ENCODE measurements at places on chromosomes 5 and 9.

DNA sequence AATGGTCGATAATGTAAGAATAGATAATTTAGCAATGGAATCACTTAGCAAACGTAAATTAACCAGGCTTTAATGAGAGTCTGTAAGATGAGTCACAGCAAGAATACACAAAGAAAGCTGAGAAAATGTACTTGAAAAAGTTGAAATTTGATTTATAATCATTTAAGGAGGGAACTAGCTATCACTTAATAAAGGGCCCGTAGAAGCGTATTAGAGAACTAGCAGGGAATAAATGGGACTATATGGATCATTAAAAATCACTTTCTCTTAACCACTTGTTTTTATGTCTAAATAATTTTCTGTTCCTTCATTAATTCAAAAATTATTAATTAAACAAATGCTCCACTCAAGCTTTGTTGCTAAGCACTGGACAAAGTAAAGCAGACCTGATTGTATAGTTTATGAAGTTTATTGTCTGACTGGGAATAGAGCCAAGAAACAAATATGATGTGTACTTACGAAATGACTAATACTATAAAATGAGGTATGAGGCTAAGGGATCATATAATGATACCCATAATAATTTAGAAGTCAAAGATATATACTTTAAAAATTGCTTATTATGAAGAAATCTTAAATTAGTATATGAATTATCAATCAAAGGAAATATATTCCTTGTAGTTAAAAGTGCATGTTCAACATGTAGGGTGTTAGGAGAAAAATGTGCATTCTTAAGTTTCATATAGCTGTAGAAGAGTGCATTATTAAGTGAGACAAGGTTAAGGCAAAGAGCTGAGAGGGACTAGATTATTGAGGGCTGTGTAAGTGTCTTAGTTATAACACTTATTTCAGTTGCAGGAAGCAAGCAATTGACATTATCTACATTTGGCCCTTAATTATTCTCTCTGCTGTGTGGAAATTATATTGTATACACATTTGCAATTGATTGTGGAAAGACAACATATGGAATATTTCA, 196.8 kb downstream of the PRDM9 start:
- DNase-seq, result no peak

DNA sequence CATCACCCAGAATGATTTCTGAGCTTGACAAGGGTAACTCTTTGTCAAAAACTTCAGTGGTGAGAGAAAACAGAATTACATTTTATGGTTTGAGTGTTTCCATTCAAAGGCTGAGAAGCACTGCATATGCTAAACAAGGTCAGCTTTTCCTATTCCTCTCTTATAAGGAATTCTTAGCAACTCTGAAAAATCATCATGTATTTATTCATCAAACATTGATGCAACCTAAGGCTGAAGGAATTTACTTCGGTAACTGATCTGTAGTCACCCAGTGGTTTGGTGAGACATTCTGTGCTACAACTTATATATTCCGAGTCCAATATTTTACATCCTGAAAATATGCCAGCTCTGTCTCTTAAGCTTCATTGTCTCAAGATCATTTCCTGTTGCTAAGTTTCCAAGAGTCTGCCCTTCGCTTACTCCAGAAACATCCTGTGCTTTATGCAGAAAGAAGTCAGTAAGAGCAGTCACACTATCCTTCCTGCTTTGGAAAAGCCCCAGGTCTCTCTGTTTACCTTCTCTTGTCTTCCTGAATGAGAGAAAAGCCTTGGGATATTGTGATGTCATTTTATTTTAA, 176.6 kb upstream of the TBCA start:
- no peak for DNase-seq

DNA sequence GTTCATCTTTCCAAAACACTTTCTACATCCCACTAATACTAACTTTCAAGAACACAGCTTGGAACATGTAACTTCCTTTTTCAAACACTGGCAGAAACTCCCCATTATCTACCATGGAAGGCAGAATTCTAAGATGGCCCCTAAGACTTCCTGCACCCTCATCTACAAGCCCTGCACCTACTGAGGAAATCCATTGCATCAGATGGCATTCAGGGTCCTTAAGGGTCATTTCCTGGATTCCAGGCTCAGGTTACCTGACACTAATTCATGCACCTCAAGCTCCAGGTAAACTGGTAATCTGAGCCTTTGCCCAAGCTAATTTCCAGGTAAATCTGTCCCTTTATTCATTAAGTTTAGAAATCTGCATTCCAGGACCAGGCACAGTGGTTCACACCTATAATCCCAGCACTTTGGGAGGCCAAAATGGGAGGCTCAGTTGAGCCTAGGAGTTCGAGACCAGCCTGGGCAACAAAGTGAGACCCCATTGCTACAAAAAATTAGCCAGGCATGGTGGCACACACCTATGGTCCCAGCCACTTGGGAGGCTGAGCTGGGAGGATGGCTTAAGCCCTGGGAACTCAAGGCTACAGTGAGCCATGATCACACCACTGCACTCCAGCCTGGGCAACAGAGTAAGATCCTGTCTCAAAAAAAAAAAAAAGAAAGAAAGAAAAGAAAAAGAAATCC, 91.6 kb downstream of the NFIB start:
- no peak for DNase-seq

- DNase-seq, result no peak
Observed at GRCh38 chr5:110900829-110901228, 162.0 kb downstream of the SLC25A46 start.

DNA sequence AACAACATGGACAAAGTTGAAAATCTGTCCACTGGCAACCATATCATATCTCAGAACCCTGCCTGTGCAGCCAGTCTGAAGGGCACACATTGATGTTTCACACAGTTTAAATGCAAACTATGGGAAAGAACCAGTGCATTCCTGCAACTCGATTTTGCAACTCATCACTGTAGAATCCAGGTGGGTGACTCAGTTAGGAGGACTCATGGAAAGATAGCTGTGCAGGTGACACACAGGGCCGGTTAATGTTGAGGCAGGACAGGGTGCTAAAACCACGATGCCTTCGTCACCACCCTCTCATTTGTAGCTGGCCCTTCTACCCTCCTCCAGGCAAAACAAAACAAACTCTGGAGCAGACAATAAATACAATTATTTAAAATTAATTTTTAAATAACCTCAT, 62.8 kb downstream of the TLE1 start:
- no peak for DNase-seq

DNA sequence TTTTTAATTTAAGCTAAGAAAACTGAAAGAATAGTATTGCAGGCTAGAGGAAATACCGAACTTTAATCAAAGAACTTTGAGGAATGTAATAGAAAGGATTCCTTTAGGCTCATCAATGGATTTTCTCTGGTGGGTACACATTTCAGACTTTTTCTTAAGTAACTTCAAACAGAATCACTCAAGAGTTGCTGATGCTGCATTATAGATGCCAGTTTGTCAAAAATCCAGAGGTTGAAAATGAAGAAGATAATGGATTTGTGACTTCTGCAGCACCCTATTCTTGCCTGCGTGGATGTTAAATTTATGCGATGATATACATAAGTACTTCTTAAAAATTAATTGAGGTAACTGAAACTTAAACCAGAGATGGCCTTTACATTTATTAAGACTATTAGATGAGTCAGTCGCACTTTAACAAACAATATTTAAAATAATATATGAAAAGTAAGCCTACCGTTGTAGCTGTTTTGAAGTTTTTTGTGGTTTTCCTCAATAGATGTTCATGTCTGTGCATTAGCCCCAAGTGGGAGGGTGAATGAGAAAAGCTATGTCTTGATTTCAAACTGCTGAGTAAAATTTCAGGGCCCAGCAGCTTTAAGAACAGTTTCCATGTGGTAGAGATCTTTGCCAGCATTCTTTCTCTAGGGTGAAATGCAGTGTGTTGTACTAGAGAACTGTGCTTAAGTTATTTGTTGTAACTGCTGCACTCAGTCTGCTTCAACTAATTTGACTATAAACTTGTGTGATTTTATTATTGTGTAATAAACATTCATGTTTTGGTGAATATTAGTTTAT, at the start of gene OGN:
Gene OGN, minus strand, starts transcription at position 537 of the 795 bp plus-strand sequence. CDS start 1,171 bp downstream, outside the sequence.
- DNase-seq, result no peak

DNA sequence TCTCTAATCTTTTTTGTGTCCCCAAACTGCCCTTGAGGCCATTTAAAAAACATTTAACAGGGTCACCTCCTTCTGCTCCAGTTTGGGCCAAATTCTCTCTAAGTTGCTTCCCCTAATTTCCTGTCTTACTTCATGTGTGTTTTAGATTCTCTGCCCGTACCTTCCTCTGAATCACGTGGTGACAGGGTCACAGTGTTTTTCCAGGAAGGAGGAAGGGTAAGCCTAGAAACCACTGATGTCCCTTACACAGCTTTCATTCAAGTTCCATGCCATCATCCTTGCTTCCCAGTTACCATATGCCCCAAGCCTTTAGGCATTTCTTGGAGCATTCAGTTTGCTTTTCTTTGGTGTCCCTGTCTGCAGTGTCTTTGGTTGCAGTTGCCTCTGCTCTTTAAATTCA, 42.4 kb upstream of the MACIR start:
- DNase-seq, result no peak

- DNase-seq, result no peak
Observed at GRCh38 chr5:95633671-95634070, 12.9 kb upstream of the RFESD start.

GRCh38 chr5:138240650-138241385, 27.7 kb upstream of the CDC23 start:
- DNase-seq, result no peak

DNA sequence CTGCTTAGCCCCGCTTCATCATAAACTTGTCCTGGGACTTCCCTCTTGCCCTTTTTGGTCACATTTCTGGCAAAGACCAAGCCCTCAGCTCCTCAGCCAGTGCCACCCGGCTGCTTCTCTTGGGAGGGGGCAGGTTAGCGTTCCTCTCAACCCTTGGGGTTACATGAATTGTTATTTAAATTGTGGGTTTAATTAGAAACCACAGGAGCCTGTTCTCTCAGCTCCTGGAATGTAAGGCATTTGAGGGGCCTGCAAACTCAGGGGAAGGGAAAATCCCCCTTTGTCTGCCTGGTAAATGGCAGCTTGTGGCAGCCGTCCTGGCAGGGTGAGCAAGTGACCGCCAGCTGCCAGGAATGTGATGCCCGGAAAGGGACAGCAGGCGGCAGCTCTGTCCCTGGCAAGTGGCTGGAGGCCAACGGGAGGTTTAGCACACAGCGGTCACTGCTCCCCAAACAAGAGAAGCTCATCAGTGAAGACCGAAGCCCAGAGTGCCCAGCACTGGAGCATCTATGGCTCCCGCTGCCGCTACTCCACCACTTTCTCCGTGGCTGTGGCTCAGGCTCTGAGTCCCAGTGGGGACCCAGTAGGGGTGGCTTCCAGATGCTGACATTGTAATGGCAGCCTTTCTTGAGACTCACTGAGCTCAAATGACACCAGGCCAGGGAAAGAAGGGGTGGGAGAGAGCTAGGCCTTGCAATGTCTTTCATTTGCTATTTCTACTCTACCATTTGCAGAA, 51.7 kb downstream of the SHB start:
- DNase-seq, result no peak

- DNase-seq, result no peak
Observed at GRCh38 chr9:112752334-112753125, 2.0 kb downstream of the SNX30 start.

DNA sequence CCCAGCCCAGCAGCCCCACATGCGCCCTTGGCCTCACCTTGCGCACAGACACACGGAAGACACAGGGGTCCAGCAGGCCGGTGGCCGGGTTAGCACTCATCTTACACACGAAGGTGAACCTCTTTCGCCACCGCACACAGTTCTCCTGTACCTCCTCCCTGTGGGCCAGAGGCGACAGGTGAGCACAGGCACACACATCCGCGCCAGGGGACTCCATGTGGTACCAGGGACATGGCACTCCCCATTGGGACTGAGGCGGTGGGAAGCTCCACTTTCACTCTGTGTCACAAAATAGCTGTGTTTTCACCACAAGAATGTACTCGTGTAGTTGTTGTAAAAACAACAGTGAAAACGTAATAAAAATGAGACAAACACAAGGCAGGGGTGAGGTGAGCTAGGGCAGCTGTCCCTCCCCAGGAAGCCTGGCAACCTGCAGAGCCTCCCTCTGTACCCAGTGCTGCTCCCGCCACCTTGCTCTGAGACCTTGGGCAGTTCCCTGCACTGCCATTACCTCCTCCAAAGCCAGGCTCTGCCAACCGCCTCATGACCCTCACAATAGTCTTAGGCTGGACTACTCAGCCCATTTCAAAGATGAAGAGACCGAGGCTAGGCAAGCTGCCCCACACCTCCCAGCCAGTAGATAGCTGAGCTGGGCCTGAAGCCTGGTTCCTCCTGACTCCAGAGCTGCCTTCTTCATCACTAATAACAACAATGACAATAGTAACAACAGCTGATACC, 16.3 kb upstream of the DPM2 start:
- no peak for DNase-seq

GRCh38 chr9:117034866-117035265, 347.8 kb downstream of the TRIM32 start:
- no peak for DNase-seq

- no peak for DNase-seq
Observed at GRCh38 chr9:72985746-72986145, 32.9 kb upstream of the ALDH1A1 start.

GRCh38 chr5:17737092-17737491, 102.8 kb downstream of the TAF11L14 start:
- no peak for DNase-seq

DNA sequence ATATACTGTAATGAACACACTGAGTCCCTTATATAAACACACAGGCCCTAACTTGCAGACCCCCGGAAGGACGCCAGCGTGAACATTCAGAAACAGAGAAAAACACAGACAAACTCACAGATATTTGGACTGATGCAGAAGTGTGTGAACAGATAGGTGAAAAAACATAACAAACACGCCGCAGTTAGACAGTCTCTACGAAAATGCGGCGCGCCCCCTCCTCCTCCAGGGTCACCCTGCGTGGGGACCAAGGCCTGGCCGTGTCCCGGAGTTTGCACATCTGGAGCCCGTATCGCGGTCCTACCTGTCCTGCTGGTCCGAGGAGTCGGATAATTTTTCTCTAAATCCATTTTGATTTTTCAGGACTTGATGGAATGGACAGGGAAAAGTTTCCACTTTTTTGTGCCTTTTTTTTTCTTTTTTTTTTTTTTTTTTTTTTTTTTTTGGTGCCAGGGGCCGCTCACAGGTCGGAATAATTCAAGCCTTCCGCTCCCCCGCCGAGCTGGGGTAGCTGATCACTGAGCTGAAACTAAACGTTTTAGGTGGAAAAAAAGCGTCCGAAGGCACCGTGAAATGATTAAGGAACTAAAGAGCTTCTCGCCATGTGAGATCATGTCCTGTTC, at the start of gene PAX5:
Gene PAX5, minus strand, starts transcription at position 587 of the 623 bp plus-strand sequence. Its CDS starts 237 bp downstream, at position 350.
- DNase-seq, result no peak

DNA sequence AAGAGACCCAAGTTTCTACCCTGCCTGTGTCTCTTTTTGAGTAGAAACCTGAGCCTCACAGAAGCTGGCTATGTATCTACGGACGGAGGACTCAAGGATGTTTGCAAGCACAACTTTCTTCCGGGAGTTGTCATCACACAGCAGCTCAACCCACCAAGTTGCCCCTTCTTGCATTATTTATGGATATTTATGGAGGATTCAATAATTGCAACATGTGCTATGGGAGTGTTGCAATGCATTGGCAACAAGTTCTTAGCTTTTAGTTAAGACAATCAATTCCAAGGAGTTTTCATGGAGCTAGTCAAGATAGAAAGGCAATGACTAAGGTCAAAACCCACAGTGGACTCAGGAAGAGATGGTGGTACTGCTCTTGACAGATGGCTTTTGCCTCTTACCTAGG, 336.9 kb downstream of the ENC1 start:
- no peak for DNase-seq

- DNase-seq, result no peak
Observed at GRCh38 chr5:114055318-114056184, 306.3 kb upstream of the KCNN2 start.

GRCh38 chr5:53397845-53398244, 82.6 kb upstream of the FST start:
- no peak for DNase-seq

- DNase-seq, result no peak
Observed at GRCh38 chr9:20447291-20447690, 175.0 kb downstream of the MLLT3 start.

All from GM13976 (cell line).